ENCODE measurements at places on chromosomes 1 and 21. TPM values are rescaled to one million over a fixed set of nuclear protein-coding genes. Genes with fewer than 3 reads are reported as not detected.

C1orf146 gene
- total RNA-seq = not detected

KIF2C gene
- 0.94 TPM for total RNA-seq

DMRTA2 gene
- total RNA-seq = not detected

DEPDC1 gene
- total RNA-seq = 0.11 TPM

SPRR2E gene
- not detected for total RNA-seq

CELSR2 gene
- 54.9 TPM for total RNA-seq

ROR1 gene
- total RNA-seq = 1.8 TPM

GUCA2B gene
- not detected for total RNA-seq

RASSF5 gene
- 14.1 TPM for total RNA-seq

B3GALT5 gene
- total RNA-seq = 2.3 TPM

GRCh38 chr1:49293016-49293415 lies 516.3 kb upstream of the BEND5 start:
- H3K36me3 ChIP-seq = no peaks in the 10 kb centered on the region
- no peak overlapping the region for H3K4me3 ChIP-seq
- no peak for DNase-seq
- H3K4me1 ChIP-seq = no peaks in the 10 kb centered on the region
- H3K27me3 ChIP-seq = no peaks in the 10 kb centered on the region
- H3K27ac ChIP-seq = no peak overlapping the region

GRCh38 chr21:41678924-41679318 lies 87.9 kb downstream of the RIPK4 start:
- no peak overlapping the region for H3K4me3 ChIP-seq
- H3K27me3 ChIP-seq = no peaks in the 10 kb centered on the region
- H3K36me3 ChIP-seq = no peaks in the 10 kb centered on the region

- H3K4me3 ChIP-seq = no peak overlapping the region
- peaks cover 44% of the 10 kb centered on the region for H3K4me1 ChIP-seq
- H3K27ac ChIP-seq = no peak overlapping the region
- no peaks in the 10 kb centered on the region for H3K36me3 ChIP-seq
Observed at GRCh38 chr1:246157516-246157915, 349.6 kb downstream of the SMYD3 start.

DNA sequence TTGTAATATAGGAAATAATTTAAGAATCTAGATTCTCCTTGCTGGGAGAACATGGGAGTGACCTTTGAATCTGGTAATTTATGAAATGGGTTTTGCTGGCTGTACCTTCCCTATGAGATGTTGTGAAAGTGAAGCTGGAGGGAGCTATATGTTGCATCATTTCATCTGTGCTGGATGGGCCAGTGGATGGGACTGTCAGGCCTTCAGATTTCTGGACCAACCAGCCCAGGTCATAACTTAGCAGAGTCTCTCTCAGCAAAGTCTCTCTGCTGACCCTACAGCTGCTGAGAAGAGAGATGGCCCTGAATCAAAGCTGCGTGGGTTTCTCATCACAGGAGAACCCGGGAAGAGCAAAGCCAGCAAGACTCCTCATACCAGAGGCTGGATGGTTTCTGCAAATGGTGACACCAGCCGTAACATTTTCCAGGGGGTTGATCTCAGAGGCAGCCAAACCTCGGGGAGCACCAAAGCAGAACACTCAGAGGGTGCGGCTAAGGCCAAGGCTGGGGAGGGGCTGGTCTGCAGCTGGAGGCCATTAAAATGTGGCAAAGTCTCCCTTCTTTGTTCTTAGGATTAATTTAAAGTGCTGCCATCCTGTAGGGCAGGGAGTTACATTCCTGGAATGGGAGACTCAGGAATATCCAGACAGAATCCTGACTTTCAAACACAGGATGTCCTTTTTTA lies 18.2 kb upstream of the PTGFRN start:
- no peak overlapping the region for H3K27ac ChIP-seq
- no peak for DNase-seq
- H3K27me3 ChIP-seq = no peaks in the 10 kb centered on the region
- no peaks in the 10 kb centered on the region for H3K36me3 ChIP-seq
- no peaks in the 10 kb centered on the region for H3K4me1 ChIP-seq

GRCh38 chr1:174740249-174740968 lies 259.3 kb upstream of the CACYBP start:
- H3K27ac ChIP-seq = no peak overlapping the region
- H3K36me3 ChIP-seq = no peaks in the 10 kb centered on the region
- no peak overlapping the region for H3K4me3 ChIP-seq
- no peak for DNase-seq
- H3K27me3 ChIP-seq = no peaks in the 10 kb centered on the region
- no peaks in the 10 kb centered on the region for H3K4me1 ChIP-seq

GRCh38 chr1:222618880-222619596 lies 1.1 kb downstream of the MIA3 start:
- peak overlapping the region; percentile 100 for H3K4me3 ChIP-seq
- DNase-seq = peak; percentile 29
- no peaks in the 10 kb centered on the region for H3K36me3 ChIP-seq
- peaks cover 9% of the 10 kb centered on the region for H3K4me1 ChIP-seq

- H3K4me1 ChIP-seq = peaks cover 21% of the 10 kb centered on the region
- peak; percentile 88 for DNase-seq
Observed at GRCh38 chr1:94854458-94855306, 34.5 kb downstream of the SLC44A3 start.

- H3K4me3 ChIP-seq = no peak overlapping the region
- no peaks in the 10 kb centered on the region for H3K36me3 ChIP-seq
- no peak for DNase-seq
- no peaks in the 10 kb centered on the region for H3K27me3 ChIP-seq
Observed at GRCh38 chr21:14889080-14889810, 175.6 kb downstream of the NRIP1 start.

- no peaks in the 10 kb centered on the region for H3K4me1 ChIP-seq
- no peak for DNase-seq
- H3K4me3 ChIP-seq = no peak overlapping the region
- H3K27me3 ChIP-seq = no peaks in the 10 kb centered on the region
Observed at GRCh38 chr1:44312399-44313196, 42.5 kb downstream of the ERI3 start.

DNA sequence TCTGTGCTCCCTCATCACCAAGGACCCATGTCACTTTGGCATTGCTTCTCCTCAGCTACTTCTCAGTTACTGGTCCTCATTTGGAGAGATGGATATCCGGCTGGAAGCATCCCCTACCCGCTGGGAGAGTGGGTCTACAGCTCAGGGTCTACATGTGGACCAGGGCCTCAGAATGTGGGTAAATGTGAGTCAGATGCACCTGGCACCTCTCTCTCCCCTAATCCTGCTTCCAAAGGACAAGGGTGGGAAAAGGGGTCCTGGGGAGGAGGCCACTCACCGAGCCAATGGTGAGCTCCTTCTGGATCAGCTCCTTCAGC lies 908 bp downstream of the S100A6 start:
- H3K27ac ChIP-seq = peak overlapping the region; percentile 99
- H3K36me3 ChIP-seq = no peaks in the 10 kb centered on the region
- H3K4me3 ChIP-seq = peak overlapping the region; percentile 63
- H3K27me3 ChIP-seq = no peaks in the 10 kb centered on the region
- peaks cover 45% of the 10 kb centered on the region for H3K4me1 ChIP-seq

- no peak overlapping the region for H3K4me3 ChIP-seq
- H3K27me3 ChIP-seq = no peaks in the 10 kb centered on the region
- no peaks in the 10 kb centered on the region for H3K36me3 ChIP-seq
- H3K4me1 ChIP-seq = peaks cover 21% of the 10 kb centered on the region
- no peak for DNase-seq
Observed at GRCh38 chr1:116256875-116257274, 116.2 kb upstream of the ATP1A1 start.

- no peaks in the 10 kb centered on the region for H3K36me3 ChIP-seq
- H3K4me1 ChIP-seq = peaks cover 16% of the 10 kb centered on the region
- DNase-seq = no peak
- no peak overlapping the region for H3K4me3 ChIP-seq
- no peaks in the 10 kb centered on the region for H3K27me3 ChIP-seq
Observed at GRCh38 chr1:50705041-50705440, 255.0 kb downstream of the FAF1 start.

GRCh38 chr1:42431514-42431913 lies 24.3 kb downstream of the ZMYND12 start:
- no peaks in the 10 kb centered on the region for H3K27me3 ChIP-seq
- no peak overlapping the region for H3K4me3 ChIP-seq
- no peaks in the 10 kb centered on the region for H3K4me1 ChIP-seq

GRCh38 chr1:64171797-64172281 lies 31.6 kb upstream of the UBE2U start:
- no peak for DNase-seq
- no peaks in the 10 kb centered on the region for H3K36me3 ChIP-seq
- H3K4me3 ChIP-seq = no peak overlapping the region
- H3K4me1 ChIP-seq = no peaks in the 10 kb centered on the region
- no peak overlapping the region for H3K27ac ChIP-seq

- no peaks in the 10 kb centered on the region for H3K36me3 ChIP-seq
- peaks cover 28% of the 10 kb centered on the region for H3K4me1 ChIP-seq
- DNase-seq = peak; percentile 39
- H3K27me3 ChIP-seq = no peaks in the 10 kb centered on the region
- no peak overlapping the region for H3K4me3 ChIP-seq
- no peak overlapping the region for H3K27ac ChIP-seq
Observed at GRCh38 chr1:111515291-111516004, 12.0 kb upstream of the ADORA3 start.

DNA sequence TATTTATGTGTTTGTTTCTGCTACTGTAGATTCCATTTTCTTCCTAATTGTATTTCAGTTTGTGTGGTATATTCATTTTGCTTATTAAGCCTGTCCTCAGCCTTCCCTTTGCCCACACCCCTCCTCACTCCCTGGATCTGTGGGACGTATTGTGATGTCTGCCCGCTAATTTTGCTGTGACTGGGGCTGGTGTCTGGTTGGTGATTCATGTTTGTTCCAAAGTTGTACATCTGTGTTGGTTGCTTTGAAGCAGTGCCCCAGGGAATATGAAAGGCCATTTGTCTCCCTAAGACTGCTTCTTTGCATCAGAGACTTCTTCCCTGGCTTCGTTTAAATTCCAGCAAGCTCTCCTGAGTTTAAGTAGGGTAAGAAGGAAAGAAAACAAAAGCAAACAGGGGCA lies 289.5 kb upstream of the SGIP1 start:
- no peak overlapping the region for H3K4me3 ChIP-seq
- H3K4me1 ChIP-seq = no peaks in the 10 kb centered on the region
- no peaks in the 10 kb centered on the region for H3K27me3 ChIP-seq
- H3K36me3 ChIP-seq = no peaks in the 10 kb centered on the region
- no peak for DNase-seq
